Bronchial epithelial cell (primary cell): ENCODE measurements at places on chromosomes 3 and 15.

DNA sequence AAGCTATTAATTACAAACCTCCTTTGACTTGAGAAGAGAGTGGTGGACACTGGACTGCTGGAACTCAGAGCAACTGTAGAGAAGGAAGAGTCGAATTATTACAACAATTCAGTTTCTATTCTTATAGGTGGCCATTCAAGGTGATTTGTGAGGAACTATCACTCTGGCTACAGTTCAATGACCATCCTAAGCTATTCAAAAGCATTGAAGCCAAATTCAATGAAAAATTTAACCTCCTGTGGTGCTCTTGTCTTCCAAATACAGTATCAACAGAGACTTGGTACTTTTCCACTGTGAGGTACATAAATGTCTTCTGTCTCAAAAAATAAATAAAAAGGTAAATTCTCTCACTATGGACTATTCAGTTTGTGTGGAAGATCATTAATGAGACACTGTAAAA, 513.3 kb upstream of the SEMA6D start:
- no peak for DNase-seq

DNA sequence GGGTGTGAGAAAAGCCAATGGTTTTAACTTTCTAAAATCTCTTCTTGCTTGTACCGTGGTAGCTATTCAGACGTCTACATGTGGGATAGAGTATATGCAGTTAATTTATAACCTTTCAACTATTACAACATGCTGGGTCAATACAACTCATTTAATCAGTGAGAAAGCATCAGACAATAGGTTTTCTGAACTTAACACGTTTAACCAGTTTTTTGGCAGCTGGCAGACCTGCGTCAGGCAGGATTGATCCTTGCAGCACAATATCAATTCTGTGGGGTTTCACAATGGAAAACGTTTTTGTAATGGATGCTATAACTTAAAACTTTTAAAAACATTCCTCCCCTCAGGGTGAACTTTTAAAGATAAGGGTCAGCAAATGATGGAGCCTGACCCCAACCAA, 6.5 kb downstream of the GNB5 start:
- no peak for DNase-seq

DNA sequence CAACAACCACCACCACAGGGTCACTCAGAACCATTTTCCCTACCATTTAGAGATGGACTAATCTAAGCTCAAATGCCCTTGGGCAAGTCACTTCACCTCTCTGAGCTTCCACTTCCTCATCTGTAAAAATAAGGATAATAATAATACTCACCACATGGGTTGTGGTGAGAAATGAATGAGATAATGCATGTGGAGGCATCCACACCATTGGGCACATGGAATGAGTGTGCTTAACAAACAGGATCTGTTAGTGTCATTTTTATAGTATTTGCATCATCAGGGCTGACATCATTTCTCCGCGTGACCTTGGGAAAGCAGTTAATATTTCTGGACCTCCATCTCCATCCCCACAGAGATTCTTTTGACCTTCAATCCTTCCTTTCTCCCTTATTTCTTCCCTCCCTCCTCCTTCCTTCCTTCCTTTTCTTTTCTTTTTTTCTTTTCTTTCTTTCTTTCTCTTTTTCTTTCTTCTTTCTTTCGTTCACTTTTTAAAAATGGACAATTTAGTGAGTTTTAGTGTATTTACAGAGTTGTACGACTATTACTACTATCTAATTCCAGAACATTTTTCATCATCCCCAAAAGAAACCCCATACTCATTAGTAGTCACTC, 7.7 kb upstream of the RFT1 start:
- peak; percentile 43 for DNase-seq

DNA sequence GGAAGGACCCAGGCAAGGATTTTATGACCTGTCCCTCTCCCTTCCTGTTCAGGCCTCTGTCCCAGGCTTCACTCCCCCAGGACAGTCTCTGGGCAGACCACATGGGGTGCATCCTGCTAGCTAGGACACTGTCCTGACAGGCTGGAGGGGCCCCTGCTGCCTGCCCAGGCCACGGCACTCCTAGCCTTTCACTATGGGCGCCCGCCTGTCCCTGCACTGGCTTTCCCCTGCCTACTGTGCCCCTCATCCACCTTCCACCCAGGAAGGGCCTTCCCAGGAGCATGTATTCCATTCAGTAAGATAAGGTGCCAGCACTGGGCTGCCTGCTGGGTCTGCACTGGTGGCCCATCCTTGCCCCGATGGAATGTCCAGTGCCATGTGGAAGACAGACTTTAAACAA, 145.3 kb downstream of the DNAJB8 start:
- no peak for DNase-seq

DNA sequence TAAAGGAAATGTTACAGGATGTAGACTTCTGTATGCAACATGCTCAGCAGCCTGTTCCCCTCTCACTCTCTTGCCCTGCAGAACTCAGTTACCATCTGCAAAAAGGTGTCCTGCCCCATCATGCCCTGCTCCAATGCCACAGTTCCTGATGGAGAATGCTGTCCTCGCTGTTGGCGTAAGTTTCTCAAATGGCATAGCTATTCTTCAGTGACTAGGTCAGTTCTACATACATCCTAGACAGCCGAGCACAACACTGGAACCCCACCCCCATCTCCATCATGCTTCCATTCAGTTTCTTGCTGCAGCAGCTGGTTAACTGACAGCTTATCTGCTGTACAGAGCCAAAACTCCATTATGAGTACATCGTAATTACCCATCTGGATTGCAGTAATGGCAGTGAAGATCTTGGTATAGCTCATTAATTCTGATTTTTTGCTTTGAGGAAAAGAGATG, 4.5 kb downstream of the THBS1 start:
- peak; percentile 19 for DNase-seq

GRCh38 chr3:123608263-123608937, 23.5 kb upstream of the HACD2 start:
- no peak for DNase-seq

GRCh38 chr15:56307180-56307579, 58.0 kb upstream of the TEX9 start:
- no peak for DNase-seq

- no peak for DNase-seq
Observed at GRCh38 chr3:8481380-8481779, 20.2 kb upstream of the LMCD1 start.

GRCh38 chr15:63236272-63236671, 41.1 kb upstream of the APH1B start:
- peak; percentile 49 for DNase-seq

- peak; percentile 41 for DNase-seq
Observed at GRCh38 chr3:173993299-173993698, 595.8 kb downstream of the NLGN1 start.

DNA sequence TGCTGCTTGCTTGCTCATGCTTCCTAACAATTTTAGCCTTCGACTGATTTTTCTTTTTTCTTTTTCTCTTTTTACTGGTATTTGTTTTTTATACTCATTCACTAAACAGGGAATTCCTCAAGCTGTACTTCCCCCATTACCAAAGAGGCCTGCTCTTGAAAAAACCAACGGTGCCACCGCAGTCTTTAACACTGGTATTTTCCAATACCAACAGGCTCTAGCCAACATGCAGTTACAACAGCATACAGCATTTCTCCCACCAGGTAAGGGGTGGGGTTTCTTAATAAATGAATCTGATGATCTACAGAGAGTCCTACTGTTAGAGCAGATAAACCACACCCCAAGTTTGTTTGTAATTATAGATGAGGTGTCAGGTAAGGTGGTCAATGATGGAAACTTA, 178.8 kb downstream of the MBNL1 start:
- no peak for DNase-seq

GRCh38 chr3:27568393-27568792, 84.2 kb upstream of the SLC4A7 start:
- DNase-seq = peak; percentile 84

DNA sequence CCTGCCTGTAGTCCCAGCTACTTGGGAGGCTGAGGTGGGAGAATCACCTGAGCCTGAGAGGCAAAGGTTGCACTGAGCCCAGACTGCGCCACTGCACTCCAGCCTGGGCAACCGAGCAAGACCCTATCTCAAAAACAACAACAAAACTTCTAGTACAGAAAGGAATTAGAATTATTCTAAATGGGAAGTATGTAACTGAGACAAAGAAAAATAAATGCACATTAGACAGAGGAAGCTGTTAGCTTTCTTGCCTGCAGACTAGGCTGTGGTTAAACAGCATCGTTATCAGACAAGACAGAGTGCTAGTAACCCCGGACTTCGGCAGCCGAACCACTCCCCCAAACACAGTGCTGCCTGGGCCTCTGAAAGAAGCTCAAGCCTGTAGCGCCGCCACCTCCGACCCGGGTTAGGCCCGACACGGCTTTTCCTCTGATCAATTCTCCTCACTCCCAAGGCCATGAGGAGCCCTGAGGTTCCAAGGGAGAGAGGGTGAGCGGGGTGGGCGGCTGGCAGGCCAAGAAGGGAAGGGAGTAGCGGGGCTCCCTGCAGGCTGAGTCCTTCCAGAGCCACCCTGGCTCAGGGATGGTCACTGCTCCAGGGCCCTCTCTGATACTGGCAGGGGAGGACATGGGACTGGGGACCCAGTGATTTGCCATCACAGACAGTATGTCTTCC, 44.8 kb upstream of the MUC4 start:
- no peak for DNase-seq

GRCh38 chr15:90362936-90363212, 10.8 kb downstream of the ZNF774 start:
- peak; percentile 79 for DNase-seq

DNA sequence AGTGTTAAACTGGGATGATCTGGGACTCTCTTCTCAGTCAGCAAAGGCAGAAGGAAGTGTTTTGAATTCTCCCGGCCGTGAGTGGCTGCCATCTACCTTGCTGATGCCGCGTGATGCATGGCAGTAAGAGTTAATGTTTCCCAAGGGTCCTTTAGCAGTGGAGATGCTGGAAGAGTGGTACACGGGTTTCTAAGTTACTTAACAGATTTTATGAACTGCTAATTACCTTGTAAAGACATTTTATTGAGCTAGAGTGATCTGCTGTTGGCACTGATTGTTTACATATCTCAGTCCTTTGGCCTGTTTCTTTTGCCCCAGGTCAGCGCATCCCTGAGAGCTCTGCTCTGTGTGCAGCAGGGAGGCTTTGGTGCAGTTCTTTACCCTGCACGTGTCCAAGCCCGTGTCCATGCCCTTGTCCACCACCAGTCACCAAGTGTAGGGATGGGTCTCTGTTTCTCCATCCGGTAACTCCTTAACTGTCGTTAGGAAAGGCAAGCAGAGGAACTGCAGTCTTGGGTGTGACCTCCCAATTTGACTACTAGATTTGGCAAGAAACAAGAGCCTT, 172.3 kb downstream of the SLCO3A1 start:
- DNase-seq = no peak
